ENCODE measurements at places on chromosomes 5 and 9. TPM values are rescaled to one million over a fixed set of nuclear protein-coding genes. Genes with fewer than 3 reads are reported as not detected.

- no peak overlapping the region for H3K4me3 ChIP-seq
- H3K4me1 ChIP-seq = peaks cover 38% of the 10 kb centered on the region
- H3K36me3 ChIP-seq = no peaks in the 10 kb centered on the region
- H3K27me3 ChIP-seq = no peaks in the 10 kb centered on the region
- DNase-seq = no peak
Observed at GRCh38 chr5:14223372-14223771, 80.2 kb downstream of the TRIO start.

GRCh38 chr9:110303133-110303532 is 34.5 kb downstream of the TXNDC8 start:
- no peak overlapping the region for H3K27ac ChIP-seq
- no peaks in the 10 kb centered on the region for H3K4me1 ChIP-seq
- DNase-seq = no peak
- no peaks in the 10 kb centered on the region for H3K36me3 ChIP-seq

DNA sequence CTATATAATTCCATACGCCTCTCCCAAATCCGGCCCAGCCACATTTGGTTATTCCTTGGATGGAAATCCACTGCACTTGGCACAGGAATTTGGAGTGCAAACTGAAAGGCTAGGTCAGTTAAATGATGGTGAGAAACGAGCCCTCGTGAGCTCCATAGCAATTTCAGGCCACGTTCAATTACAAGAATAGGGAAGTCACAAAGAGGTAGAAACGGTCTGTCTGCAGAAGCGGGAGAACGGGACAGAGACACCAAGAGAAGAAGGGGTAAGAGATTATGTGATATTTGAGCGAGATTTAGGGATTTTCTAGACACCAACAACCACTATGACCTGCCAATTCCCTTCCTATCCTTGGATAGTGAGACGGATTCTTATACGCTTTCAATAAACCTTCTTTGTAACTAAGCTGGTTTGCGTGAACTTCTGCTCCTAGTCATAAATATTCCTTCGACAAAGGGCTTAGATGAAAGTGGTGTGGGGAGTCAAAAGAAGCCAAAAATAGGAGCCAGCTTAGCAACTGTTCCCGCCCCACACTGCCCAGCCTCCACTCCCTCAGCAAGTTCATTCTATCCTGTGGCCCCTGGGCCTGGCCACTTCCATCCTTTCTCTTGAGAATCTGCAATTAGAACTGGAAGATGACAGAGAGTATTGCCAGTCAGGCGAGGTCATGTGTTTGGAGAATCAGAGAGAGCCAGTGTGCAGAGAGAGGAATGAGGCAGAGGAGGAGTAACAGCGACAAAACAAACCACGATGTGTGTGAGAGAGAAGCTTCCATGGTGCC is 118.4 kb downstream of the ZNF608 start:
- no peaks in the 10 kb centered on the region for H3K36me3 ChIP-seq
- H3K27ac ChIP-seq = no peak overlapping the region
- no peak for DNase-seq
- H3K4me3 ChIP-seq = no peak overlapping the region
- no peaks in the 10 kb centered on the region for H3K27me3 ChIP-seq

GRCh38 chr5:169650701-169651331 is 13.7 kb downstream of the DOCK2 start:
- no peak overlapping the region for H3K27ac ChIP-seq
- no peak overlapping the region for H3K4me3 ChIP-seq
- H3K36me3 ChIP-seq = no peaks in the 10 kb centered on the region

Gene SOHLH1
- total RNA-seq = not detected

All from sigmoid colon (tissue), 7 donors.